ENCODE measurements at places on chromosomes 4 and X. TPM values are rescaled to one million over a fixed set of nuclear protein-coding genes. Genes with fewer than 3 reads are reported as not detected.

DNA sequence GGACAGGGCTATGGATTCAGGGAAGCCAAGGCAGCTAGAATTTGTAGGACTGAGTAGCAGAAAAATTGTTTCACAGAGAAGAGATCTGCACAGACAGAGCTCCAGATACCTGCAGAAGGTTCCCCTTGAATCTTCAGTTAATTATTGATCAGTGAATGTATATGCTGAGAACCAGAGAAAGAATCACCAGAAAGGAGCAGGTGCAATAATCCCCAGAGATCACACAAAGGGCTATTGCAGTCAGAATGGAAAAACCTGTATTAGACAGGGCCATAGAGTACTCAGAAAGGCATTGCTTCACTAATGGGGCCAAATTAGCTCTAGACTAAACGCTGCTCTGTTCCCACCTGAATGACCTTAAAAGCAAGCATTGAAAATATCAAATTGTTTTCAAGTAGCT is 35.5 kb upstream of the SMAD1 start:
- no peak for DNase-seq

GRCh38 chr4:111632641-111633151 is 512.6 kb upstream of the FAM241A start:
- DNase-seq, result no peak

- no peak for DNase-seq
These were observed 130.0 kb upstream of the LNX1 start for GRCh38 chr4:53721263-53721662.

PRRG1 gene
- total RNA-seq, result 32.4 TPM

Data from mesenteric fat pad (tissue), 1 donor.